ENCODE measurements at places on chromosomes 12 and 14. TPM values are rescaled to one million over a fixed set of nuclear protein-coding genes. Genes with fewer than 3 reads are reported as not detected.

PTCSC3 gene
- total RNA-seq, result not detected

EML5 gene
- total RNA-seq, result 4.9 TPM

USP44 gene
- total RNA-seq, result 5.9 TPM

CCDC196 gene
- total RNA-seq, result not detected

RILPL1 gene
- 6.1 TPM for total RNA-seq

GDF3 gene
- not detected for total RNA-seq

CCDC60 gene
- total RNA-seq, result not detected

ARHGEF40 gene
- total RNA-seq, result 0.44 TPM

CCDC198 gene
- not detected for total RNA-seq

NDUFA9 gene
- total RNA-seq, result 74.1 TPM

CBLN3 gene
- 4.9 TPM for total RNA-seq

SLC5A8 gene
- total RNA-seq, result not detected

CLEC1A gene
- total RNA-seq, result not detected

ZNF891 gene
- total RNA-seq, result 4.9 TPM

KLHL33 gene
- 0.09 TPM for total RNA-seq

COL2A1 gene
- total RNA-seq, result not detected

WNT5B gene
- total RNA-seq, result not detected

OS9 gene
- total RNA-seq, result 164 TPM

ENDOU gene
- not detected for total RNA-seq

TAS2R8 gene
- not detected for total RNA-seq

TSPAN19 gene
- not detected for total RNA-seq

FKBP11 gene
- total RNA-seq, result 55.6 TPM

NPAS3 gene
- total RNA-seq, result not detected

SELPLG gene
- total RNA-seq, result 102 TPM

TCTN2 gene
- 5.4 TPM for total RNA-seq

DLK1 gene
- total RNA-seq, result not detected

ISCA2 gene
- 42.6 TPM for total RNA-seq

GARIN6 gene
- not detected for total RNA-seq

SOAT2 gene
- 1.5 TPM for total RNA-seq

CCNB1IP1 gene
- total RNA-seq, result 24.3 TPM

CLEC7A gene
- 1.1 TPM for total RNA-seq

B4GALNT1 gene
- total RNA-seq, result 0.16 TPM

CLEC1B gene
- total RNA-seq, result not detected

KLRC4 gene
- total RNA-seq, result 17.3 TPM

TEX52 gene
- total RNA-seq, result not detected

SLC7A7 gene
- not detected for total RNA-seq

IL26 gene
- total RNA-seq, result not detected

MUCL1 gene
- total RNA-seq, result not detected

CPNE6 gene
- not detected for total RNA-seq

PPP1R1A gene
- not detected for total RNA-seq

EIF5 gene
- total RNA-seq, result 650 TPM

SMAGP gene
- 3.6 TPM for total RNA-seq

INHBC gene
- 0.23 TPM for total RNA-seq

RNU4-1 gene
- 1,563 TPM for total RNA-seq

TOMM20L gene
- 0.73 TPM for total RNA-seq

NKX2-1 gene
- 0.16 TPM for total RNA-seq

SRRM4 gene
- total RNA-seq, result not detected

B4GALNT3 gene
- total RNA-seq, result 3.8 TPM

KRT81 gene
- 0.76 TPM for total RNA-seq

TULP3 gene
- 8.4 TPM for total RNA-seq

Data from T-cell (primary cell).